NCI-H510A (cell line): ENCODE measurements at places on chromosomes 1 and 21.

- no peak for DNase-seq
Observed at GRCh38 chr1:7572654-7573152, 198.4 kb upstream of the VAMP3 start.

DNA sequence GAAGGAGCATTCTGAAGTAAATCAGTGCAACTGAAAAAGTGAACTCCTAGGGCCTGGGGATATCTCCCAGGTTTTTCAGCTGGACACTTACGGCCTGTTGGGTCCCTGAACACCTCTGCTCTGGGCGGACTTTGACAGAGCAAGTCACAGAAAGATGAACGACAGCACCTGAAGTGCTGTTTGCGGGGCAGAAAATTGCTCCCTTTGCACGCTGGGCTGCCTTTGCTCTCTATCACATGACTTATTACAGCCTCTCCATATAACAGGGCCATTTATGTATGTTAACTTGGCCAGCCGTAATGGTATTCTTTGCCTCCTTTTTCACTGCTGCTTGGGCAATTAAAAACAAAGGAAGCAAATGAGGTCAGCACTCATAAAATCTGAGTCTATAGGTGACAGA is 332.9 kb downstream of the BARHL2 start:
- no peak for DNase-seq

- no peak for DNase-seq
Observed at GRCh38 chr1:237226177-237226944, 184.4 kb downstream of the RYR2 start.

DNA sequence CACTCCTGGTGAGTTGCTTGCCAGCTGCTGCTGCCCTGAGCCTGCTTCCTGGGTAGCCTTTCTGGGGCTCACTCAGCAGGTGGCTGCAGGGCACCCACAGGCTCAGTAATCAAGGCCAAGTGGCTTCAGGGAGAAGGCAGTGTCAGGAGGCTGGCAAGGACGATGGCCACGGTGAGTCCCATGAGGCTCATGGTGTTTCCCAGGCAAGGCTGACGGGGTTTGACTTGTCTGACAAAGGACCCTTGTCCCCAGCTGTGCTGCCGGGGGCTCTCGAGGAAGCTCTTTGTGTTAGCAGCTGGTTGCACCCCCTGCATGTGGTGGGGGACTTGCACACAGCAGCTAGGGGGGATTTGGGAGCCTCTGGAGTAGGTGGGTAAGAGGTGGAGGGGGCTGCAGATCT is 190.5 kb upstream of the C1orf174 start:
- DNase-seq, result no peak

DNA sequence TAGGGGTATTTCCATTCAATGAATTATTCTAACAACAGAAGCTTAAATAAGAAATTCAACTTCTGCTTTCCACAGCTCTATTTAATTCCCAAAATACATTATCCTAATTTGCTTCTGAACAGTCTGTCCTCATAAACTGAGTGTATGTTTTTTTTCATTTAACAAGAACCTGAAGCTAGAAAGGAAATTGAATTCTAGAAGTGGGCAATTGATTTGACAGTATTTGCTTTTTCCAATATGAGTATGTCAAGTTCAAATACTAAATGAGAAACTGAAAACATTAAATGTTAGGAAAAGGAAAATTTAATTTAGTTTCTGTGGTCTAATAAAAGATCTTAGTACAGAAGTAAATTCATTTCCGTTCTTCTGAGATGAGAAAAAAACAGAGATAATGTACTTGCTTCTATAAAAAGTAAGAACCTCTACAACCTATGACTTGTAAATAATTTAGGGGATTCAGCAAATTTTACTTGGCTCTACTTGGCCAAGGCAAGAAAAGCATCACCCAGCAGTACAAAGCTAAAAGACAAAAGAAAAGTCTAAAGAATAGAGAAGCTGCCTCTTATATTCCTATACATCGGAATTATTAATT is 31.1 kb downstream of the RAB3GAP2 start:
- no peak for DNase-seq

DNA sequence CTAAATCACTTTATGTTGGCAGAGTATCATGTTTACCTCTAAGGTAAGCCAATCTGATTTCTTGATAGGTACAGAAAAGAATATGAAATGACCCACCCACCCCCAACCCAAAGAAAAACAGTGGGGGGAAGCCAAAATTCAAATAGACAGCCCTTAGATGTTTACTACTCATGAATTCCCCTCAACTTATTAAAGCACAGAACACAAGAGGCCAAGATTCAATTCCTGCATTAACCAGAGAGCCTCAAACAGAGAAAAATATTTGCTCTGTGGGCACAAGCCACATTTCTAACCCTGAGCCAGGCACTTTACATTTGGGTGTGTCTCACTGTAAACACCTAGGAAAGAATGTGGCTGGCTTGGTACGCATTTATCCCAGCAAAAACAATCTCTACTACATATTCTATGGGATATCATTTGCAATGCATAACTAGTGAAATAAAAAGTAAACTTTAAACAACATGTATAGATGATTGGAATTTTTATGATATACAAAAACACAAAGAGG is 84.3 kb downstream of the PTPN14 start:
- no peak for DNase-seq

DNA sequence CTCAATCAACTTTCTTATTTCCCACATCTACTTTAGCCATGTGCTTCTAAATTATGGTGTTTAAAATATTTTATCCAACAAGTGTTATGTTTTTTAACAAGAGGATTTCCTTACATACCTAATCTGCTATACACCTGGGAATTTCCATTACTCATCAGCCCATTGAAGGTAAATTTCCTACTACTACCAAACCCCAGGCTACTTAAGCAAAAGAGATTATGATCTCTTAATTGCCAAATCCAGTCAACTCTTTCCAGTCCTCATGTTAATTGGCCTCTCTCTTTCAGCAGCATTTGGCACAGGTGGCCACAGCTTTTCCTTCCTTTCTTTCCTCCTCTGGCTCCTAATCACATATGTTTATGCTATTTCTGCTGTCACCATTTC is 5.1 kb upstream of the C1orf162 start:
- no peak for DNase-seq

DNA sequence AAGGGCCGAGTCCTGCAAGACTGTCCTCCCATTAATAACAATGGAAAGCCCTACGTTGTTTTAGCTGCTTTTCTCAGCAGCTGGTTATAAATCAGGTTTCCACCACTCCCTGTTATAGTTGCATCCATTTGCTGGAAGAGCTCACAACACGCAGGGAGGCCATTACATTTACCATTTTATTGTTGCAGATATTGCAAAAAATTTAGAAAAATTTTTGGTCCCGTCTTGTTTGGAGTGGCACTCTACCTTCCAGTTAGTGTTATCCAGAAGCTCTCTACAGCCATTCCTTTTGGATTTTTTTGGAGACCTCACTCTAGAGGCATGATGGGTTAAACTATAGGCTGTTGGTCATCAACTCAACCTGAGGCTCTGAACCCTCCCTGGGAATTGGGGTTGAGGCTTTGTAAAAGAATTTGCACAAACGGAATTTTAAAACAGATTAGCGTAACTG is 1532.1 kb upstream of the TPTE start:
- DNase-seq, result no peak

DNA sequence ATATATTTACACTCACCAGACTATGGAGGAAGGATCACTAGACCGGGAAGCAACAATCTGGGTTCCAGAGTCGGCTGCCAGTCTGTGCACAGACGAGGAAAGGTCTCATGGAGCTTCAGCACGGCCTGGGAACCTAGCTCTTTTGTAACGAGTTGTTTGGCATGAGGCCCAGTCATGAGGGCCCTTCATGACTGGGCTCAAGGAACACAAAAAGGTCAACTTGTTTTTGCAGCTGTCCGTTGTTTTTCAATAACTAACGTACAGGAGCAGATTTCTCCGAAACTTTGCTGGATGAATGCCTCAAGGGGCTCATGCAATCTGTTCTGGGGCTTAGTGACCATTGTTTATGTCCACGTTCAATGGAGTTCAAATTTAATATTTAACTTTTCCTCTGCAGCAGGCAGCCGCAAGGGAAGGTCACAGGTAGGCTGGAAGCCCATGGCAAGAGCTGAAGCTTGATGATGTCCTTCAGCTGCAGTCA is 5.9 kb upstream of the STUM start:
- DNase-seq, result peak; percentile 78

GRCh38 chr1:23745515-23745914 is 2.2 kb downstream of the ELOA start:
- no peak for DNase-seq

- DNase-seq, result no peak
Observed at GRCh38 chr1:44949286-44949685, 37.1 kb downstream of the EIF2B3 start.

DNA sequence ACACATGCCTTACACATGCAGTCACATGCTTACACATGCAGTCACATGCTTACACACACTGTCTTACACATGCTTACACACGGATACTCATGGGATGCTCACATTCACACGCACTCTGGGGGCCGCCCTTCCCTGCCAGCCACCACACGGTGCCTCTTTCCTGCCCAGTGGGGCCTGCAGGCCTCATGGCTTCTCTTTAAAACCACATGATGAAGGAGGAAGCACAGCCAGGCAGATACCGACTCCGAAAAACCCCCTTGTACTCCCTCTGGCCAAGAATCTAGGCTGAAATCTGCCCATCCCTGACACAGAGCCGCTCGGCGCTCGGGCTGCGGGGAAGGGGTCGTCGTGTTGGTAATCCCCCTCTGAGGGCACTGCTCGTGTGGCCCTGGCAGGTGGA is 113.0 kb downstream of the PRDM16 start:
- DNase-seq, result no peak

- no peak for DNase-seq
Observed at GRCh38 chr1:178417858-178418257, 78.9 kb downstream of the CLEC20A start.

GRCh38 chr1:53825306-53825705 is 12.8 kb downstream of the NDC1 start:
- DNase-seq, result no peak

DNA sequence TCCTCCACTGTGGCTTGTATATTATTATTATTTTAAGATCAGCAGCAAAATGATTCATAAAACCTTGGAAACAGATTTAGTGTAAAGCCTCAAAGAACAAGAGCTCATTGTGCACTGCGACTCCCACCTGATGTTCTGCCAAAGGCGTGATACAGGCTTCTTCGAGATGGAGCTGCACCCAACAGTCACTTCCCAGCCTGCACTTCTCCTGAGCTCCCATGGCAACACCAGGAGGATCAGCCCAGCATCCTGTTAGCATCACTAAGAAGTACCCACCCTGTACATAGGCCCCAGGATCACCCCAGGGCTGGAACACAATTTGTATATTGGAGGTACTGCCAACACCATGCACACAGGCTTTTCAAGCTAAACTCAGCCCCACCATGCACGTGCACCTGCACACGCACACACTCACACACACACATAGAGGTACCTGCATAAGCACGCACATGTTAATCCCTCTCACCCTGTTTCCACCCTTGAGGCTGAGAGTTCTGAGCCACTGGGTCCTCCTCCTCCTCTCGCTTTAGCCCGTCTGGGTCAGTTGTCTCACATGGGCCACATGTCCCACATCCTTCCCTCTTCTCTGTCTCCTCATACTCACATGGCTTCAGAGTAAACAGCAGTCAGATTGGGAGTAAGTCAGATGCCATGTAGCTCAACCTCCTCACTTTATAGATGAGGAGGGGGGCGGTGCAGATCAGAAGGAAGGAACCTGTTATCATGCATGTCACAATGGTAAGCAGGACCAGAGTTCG is 281.9 kb upstream of the POU3F1 start:
- no peak for DNase-seq

DNA sequence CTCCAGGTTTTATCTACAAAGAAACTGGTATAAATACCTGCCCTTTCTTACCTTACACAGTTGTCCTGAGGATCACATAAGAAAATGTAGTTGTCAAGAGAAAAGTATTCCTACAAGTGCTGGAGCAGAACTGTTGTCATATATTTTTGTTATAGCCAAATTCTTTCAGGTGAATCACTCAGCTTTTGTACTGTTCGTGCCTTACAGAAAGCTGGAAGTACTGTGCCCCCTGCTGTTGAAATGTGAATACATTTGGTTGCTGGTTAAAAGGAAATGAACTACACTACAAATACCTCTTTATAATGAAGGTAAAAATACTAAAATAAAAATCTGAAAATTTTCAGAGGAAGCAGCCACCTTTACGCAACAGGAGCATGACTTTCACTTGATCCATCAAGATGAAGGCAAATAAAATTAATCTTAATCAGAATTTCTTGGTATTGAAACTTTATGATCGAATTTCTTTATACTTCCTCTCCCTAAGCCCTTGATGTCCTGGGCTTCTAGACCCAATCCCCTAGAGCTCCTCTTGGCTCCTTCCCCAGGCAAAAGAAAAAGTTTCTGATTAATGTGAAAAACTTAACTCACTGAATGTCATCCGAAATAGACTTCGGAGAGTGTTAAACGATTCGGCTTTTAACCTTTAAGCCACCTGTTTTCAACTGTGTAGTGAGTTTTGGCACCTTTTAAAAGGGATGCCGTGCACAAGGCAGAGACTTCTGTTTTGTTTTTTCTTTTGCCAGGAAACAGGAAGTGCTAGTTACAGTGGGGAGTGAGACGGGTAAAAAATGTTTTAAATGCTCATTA is 12.5 kb downstream of the CHML start:
- DNase-seq, result no peak

- no peak for DNase-seq
Observed at GRCh38 chr1:166730299-166730888, 108.9 kb upstream of the POGK start.

GRCh38 chr1:154865442-154866256 is 4.4 kb downstream of the KCNN3 start:
- DNase-seq, result no peak

DNA sequence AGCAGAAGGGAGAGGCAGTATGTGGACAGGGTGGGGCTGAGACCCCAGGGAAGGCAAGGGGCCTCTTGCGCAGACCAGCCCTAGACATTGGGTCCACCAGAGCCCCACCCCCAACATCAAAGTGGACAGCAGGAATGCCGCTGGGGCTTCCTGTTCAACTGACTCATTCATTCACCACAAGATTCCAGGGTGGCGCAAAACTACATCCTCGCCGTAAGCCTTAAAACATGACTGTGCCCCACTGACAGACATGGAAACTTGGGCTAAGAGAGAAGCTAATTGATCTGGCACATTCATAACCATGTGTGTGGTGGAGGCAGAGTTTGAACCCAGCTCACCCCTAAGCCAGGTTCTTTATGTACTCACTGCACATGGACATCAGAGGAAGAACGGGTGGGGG is 14.0 kb downstream of the COL16A1 start:
- DNase-seq, result no peak

GRCh38 chr1:20811916-20812315 is 24.8 kb upstream of the HP1BP3 start:
- DNase-seq, result no peak

- peak; percentile 80 for DNase-seq
Observed at GRCh38 chr1:94247138-94248094, 10.0 kb upstream of the ARHGAP29 start.

GRCh38 chr1:226711976-226712741 is 26.9 kb downstream of the ITPKB start:
- no peak for DNase-seq

GRCh38 chr1:216607067-216607697 is 116.0 kb downstream of the ESRRG start:
- DNase-seq, result no peak

DNA sequence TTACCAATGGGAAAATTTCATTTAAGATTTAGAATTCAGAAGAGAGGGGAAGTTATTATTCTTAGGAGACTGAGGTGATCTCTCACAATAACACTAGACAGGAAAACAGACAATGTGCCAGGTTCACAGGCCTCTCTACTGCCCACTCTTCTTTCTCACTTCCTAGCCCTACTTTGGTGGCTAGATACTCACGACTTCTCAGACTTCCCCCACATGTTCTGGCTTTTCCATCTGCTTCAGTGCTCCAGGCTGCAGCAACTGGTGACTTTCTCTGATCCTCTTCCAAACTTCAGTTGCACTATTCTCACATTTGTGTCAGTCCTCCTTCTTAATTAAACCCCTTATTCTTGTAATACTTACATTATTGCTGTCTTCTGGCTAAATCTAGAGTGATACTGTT is 208.7 kb upstream of the KCTD3 start:
- no peak for DNase-seq
